ENCODE measurements at places on chromosomes 4 and X.

- DNase-seq: no peak
These were observed 86.5 kb downstream of the SH3RF1 start for GRCh38 chr4:169184236-169184635.

GRCh38 chrX:33086886-33087285 is 124.5 kb downstream of the DMD start:
- no peak for DNase-seq

DNA sequence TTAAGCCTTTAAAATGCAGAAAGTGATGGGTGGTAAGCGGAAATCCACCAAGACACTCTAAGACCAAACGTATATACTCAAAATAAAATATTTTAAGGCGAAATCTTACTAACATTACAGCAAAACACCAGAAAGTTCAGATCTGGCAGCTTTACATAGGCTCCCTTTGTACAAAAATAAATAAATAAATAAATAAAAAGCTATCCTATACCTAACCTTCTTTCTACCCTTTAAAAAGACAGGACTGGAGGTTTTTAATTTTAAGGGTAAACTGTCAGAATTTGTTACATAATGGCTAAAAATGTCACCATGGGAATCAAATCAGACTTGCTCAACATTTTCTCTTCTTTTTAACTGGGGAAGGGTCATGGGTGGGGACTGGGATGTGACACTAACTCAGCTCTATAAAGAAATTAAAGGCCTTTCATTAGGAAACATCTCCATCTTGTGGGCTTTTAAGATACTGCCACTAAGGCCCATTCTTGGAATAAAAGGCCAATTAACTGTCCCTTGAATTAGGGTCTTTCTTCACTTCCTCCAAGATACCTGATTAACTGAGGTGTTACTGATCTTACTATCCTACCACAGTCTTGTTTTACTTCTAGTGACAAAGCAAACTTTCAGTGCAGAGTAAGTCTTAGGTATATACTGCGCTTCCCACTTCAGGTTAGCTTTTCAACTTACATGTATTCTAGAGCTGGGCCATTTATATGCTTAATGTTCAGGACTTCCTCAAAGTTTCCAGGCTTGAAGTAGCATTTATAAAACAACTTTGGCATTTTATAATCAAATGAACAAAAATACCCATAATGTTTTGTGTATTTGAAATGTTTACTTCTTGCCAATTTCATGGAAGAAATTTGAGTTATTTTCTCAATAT is 13.3 kb downstream of the HNRNPD start:
- no peak for DNase-seq

GRCh38 chr4:28228561-28229491 is 1368.2 kb downstream of the STIM2 start:
- no peak for DNase-seq

DNA sequence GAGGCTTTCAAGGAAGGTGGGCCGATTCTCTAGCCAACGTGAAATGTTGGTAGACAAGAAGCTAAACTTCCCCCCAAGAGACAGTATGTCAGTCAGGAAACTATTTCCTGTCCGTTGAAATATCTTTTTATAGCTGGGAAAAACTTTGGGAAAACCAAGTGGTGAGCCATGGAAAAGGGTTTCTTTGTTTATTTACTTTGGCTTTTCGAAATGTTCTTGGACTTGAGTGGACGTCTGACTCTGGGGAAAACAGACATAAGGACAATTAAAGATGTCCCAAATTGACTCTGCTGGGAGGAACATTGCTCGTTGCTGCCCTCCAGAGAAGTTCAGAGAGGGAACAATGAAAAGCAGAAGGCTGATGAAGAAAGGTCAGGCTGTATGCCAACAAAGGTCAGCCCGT is 295.4 kb downstream of the RAPGEF2 start:
- no peak for DNase-seq

DNA sequence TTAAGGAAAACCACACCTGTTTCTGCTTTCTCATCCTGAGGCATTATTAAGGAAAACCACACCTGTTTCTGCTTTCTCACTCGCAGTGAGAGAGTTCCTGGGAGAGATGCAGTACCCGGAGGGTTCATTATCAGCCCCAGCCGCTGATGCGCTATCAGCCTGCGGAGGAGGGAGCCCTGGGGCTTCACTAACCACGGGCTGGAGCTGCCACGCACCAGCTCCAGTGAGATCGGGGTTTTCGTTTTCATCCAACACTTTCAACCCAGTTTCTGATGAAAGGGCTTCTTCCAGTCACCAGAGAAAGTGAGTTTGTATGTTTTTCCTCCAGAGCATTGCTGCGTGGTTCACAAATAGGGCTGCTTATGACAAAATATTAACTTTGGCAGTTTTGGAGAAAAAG is 93.2 kb upstream of the PRKX start:
- DNase-seq: no peak

All from HuH-7.5 (cell line).